ENCODE measurements at places on chromosomes 2 and 18.
A peak's percentile ranks its signal among the peaks of the same experiment; 100 is the strongest.

DNA sequence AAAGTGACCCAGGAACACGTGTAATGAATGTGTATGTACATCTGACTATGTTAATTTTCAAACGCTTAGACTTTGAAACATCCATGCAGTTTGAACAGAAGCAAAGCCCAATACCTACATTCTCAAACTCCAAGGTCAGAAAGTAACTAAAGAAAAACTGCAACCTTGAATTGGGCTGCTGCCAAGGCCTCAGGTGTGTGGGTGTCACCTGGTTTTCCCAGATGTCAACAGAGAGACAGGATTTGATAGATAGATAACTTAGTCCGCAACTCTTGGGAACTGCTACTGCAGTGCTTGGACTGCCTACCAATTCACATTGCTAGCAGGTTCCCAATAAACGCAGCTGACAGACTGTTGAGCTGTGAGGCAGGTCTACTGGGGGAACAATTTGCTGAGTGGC, 78.7 kb upstream of the PAPOLG start:
- peak; percentile 23 for DNase-seq

- no peak for DNase-seq
These were observed 22.3 kb downstream of the CDKL4 start for GRCh38 chr2:39221459-39221858.

- no peak for DNase-seq
These were observed 134.8 kb upstream of the NCK2 start for GRCh38 chr2:105609746-105610402.

DNA sequence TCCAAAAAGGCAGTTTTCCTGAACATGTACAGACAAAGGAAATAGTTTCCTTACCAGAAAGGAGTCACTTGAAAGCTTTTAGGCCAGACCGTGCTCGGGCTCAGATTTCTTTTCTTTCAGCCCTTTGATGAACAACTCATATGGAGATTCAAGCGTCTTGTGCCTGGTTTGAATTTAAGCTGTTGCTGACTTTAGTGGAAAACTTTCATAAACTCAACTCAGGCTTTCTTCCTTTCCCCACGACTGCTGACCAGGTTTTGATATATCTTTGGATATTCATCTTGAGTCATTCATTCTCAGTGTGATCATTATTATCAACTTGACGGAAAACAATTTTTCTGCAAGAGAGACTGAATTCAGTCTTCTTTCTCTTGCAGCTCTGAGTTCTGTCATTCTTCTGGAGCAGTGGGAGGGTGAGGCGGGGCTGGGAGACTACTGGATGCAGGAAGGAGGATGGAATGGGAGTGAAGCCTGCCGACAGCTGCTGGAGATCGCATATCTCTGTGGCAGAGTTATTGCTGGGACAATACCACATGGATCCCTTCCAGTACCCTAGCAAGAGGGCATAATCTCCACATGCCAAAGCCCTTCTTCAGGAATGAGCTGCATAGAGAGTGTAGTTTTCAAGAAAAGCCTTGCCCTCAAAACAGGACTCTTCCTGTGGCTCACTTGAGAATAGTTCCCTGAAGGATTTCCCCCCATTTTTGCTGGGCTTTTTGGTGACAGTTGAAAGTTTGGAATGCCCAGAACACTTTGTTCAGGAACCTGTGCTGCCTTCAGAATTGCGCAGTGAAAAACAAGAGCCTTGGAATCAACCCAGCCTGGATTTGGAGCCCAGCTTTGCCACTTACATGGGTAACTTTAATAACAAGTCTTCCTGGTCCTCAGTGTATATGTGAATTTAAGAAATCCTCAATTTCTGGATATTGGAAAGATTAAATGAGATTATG, 364.4 kb downstream of the ZNF521 start:
- DNase-seq: peak; percentile 25

- no peak for DNase-seq
These were observed 466.0 kb upstream of the TNP1 start for GRCh38 chr2:217325816-217326215.

- peak; percentile 12 for DNase-seq
These were observed 73.2 kb downstream of the CAPN13 start for GRCh38 chr2:30733876-30734520.

GRCh38 chr2:106094131-106094841, 99.8 kb downstream of the UXS1 start:
- DNase-seq: no peak

GRCh38 chr2:240906141-240906910, at the start of gene CROCC2:
Gene CROCC2, plus strand, starts transcription at chr2:240906336. Its CDS starts 178 bp downstream, at chr2:240906514.
- no peak for DNase-seq

DNA sequence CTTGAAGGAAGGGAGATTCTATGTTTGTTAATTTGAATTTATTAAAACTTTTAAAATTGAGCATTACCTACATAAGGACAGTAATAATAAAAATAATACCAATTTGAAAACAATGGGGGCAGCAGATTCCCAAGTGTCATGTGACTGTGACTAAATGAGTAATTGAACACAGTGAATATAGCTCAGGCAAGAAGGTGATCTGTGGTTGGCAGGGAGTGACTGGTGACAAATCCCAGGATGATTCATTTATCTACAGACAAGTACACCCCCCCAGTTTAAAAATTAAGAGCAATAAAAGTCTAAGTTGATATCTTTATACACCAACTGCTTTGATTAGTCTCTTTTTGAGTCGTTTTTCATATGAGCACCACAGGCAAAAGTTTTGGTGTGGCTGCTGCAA, 299.5 kb downstream of the ARHGAP15 start:
- no peak for DNase-seq

DNA sequence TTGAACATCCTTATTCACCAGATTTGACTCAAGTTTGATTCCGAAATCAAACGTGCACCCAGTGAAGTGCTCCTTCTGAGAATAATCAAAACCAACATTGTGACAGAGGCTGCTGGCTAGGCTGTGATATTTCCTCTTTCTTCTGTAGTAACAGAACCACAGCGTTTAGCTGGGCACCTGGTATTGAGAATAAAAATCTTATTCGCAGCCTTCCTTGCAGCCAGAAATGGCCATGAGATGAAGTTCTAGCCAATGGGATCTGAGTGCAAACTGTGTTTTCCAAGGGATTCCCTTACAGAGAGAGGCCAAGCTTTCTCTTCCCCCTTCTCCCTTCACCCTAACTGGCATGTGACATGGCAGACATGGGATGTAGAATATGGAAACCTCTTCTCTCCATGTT, 51.7 kb downstream of the TMEM163 start:
- no peak for DNase-seq

DNA sequence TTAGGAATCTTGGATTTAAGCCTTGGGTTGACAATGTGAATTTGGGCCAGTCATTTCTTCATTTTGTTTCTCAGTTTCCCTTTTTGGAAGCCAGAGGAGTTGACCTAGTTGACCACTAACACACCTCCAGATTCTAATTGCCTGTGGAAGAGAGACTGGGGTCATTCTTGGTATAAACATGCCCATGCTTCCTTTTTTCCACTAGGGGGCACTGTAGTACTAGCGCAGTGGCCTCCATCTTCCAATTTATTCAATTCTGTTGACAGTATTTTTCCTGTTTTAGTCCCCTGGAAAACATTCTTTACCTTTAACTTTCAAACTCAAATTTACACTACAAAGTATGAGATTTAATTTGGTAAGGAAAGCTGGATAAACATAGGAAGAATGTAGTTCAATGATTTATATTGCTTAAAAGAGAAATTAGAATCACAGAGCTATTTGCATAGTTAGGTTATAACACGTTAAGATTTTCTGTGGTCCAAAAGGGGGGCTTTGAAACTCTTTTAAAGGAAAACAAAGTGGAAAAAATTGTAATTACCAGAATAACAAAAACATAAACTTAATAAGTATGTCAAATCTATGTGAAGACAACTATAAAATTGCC, 57.5 kb upstream of the AGPS start:
- no peak for DNase-seq

GRCh38 chr2:149021271-149021719, 17.2 kb upstream of the LYPD6B start:
- DNase-seq: no peak

GRCh38 chr2:195820373-195820772, 163.3 kb downstream of the SLC39A10 start:
- DNase-seq: no peak

GRCh38 chr2:169254774-169255173, 107.6 kb downstream of the LRP2 start:
- no peak for DNase-seq

GRCh38 chr2:45567288-45567963, 43.6 kb downstream of the SRBD1 start:
- DNase-seq: no peak

DNA sequence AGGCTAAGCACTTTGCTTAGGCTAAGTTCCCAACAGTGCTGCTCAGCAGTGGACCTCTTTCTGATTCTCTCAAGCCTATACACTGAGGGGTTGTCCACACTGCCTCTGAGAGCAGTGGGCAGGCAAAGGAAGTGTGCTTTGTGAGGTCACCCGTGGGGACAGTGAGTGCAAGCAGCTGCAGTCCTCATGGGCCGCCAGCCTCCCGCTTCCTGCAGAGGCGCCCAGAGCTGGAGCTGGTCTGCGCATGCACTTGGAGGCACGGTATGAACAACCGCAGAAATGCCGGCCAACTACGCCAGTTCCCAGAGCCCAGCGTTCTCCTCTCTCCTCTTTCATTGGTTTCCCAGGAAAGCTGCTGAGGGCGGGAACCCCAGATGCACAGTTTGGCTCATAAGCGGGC, 149.5 kb upstream of the DLX2 start:
- no peak for DNase-seq

- DNase-seq: no peak
These were observed 249.4 kb upstream of the UBE2E3 start for GRCh38 chr2:180730976-180731375.

DNA sequence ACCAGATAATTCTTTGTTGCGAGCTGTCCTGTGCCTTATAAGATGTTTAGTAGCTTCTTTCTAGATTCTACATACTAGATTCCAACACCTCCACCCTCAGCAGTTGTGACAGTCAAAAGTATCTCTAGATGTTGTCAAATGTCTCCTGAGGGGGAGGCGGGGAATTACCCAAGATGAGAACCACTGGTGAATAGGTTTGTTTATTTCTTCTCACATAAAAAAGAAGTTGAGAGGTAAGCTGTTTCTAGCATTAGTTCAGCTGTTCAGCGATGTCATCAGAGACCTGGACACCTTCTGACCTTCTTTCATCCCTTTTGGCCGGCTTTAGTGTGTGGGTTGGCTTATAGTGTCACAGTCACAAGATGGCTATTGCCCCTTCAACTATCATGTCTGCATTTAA, 237.5 kb upstream of the SP5 start:
- no peak for DNase-seq

GRCh38 chr2:21067125-21067524, 23.3 kb upstream of the APOB start:
- no peak for DNase-seq

DNA sequence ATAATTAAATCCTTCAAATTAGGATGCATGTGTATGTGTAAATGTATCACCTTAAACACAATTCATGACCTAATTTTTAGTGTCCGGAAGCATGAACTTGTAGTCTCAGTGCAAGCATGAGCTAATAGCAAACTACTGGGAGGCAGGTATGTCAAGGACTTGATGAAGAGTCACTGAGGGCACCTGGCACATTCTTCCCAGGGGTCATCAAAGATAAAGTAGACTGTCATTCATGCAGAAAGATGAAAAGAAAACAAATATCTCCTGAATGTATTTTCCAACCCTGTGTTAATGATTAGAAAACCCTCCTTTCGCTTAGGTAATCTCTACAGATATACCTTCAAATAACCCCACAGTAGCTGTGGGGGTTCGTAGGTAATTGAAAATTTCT, 234.9 kb downstream of the SOCS6 start:
- no peak for DNase-seq

- no peak for DNase-seq
These were observed 802.0 kb downstream of the DCC start for GRCh38 chr18:53142005-53142404.

DNA sequence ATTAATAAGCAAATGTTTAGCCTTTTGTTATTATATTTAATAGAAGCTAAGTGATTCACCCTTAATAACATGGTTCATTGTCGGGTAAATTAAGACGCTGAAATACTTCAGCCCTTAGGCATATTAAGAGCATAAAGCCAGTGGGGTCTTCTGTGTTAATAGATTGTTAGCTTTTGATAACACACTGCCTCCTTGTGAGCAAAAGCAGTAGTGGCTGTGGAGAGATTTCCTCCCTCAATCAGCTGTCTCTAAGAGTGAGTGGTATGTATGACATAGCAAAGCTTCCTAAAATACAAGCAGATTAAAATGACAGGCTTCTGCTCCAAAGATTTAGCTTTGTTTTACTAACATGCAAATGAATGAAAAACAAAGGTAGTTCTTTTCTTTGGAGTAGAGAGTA, 143.7 kb upstream of the SYT4 start:
- no peak for DNase-seq

DNA sequence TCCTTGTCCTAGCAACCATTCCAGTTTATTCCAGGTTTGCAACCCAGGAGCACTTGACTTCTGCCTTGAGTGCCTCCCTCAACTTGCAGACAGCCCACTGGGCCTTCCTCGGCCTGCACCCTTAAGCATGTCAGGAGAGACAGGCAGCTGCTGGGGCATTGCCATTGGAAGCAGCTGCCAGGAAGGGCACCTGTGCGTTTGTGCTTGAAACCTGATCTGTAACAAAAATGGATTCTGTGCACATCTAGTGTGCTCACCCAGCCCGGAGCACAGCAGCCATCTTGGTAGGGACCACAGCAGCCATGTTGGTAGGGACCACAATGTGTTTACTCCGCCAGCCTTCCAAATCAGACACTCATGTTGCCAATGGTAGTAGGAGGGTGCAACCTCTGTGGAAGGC, 44.3 kb upstream of the GLI2 start:
- no peak for DNase-seq

GRCh38 chr2:106516864-106517263, 29.7 kb downstream of the CD8B2 start:
- DNase-seq: no peak

DNA sequence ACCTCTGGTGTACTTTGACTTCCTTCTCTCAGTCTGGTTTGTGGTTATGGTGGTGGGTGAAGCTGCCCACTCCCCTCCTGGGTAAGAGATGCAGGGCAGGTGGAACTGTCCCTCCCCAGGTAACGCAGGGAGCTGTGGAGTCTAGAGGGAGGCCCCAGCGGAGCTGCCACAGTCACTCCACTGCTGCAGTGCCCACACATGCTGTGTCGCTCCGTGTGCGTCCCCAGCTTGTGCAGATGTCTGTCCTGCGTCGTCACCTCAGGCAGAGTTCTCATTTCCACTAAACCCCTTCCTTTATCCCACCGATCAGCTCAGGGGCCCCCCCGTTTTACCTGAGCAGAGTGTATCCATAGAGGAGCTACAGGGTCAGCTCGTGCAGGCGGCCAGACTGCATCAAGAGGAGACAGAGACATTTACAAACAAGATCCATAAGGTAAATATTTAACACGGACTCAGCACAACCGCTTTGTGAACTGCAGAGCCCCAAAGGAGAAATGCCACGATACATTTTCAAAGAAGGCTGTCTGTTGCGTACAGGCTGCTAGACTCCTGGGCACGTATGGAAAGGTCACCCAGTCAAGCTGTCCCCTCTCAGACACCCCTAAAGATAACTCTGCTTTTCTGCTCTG, 87.4 kb downstream of the MTCL1 start:
- no peak for DNase-seq

- DNase-seq: no peak
These were observed 4.5 kb upstream of the DTNB start for GRCh38 chr2:25677877-25678276.

- DNase-seq: no peak
These were observed 73.9 kb upstream of the HPCAL1 start for GRCh38 chr2:10228611-10229365.

- DNase-seq: no peak
These were observed 91.9 kb downstream of the PPP1R1C start for GRCh38 chr2:182077448-182078142.
